Natural killer cell treated with Interleukin-12 subunit alpha and Interleukin-12 subunit beta and Interleukin-15 and Interleukin-18, amount 100 ng/mL, for 72 hours (primary cell): ENCODE measurements at places on chromosomes 2 and 18. TPM values are rescaled to one million over a fixed set of nuclear protein-coding genes. Genes with fewer than 3 reads are reported as not detected.

KYNU gene
- total RNA-seq = not detected

PLB1 gene
- 0.98 TPM for total RNA-seq

EMILIN2 gene
- 20.8 TPM for total RNA-seq

UGT1A6 gene
- total RNA-seq = not detected

G6PC2 gene
- total RNA-seq = not detected

HSBP1L1 gene
- 6.2 TPM for total RNA-seq

DNA sequence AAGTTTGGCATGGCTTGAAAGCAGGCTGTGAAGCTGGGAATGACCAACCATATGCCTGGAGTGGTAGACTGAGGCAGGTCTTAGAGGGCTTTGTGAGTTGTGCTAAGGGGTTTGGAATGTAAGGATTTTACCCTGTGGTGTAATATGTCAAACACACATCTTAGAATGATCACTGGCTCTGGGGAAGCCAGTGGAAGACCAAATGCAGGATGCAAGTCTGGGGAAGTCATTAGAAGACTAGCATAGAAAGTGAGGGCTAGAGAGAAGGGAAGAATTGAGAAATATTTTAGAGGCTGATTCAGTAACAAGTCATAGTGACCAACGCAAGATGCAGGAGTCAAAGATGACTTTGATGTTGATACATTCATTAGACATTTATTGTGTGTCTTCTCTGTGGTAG is 3.5 kb upstream of the FHOD3 start:
- DNase-seq = no peak

GRCh38 chr2:28367667-28368356 is 24.8 kb upstream of the FOSL2 start:
- no peak for DNase-seq

DNA sequence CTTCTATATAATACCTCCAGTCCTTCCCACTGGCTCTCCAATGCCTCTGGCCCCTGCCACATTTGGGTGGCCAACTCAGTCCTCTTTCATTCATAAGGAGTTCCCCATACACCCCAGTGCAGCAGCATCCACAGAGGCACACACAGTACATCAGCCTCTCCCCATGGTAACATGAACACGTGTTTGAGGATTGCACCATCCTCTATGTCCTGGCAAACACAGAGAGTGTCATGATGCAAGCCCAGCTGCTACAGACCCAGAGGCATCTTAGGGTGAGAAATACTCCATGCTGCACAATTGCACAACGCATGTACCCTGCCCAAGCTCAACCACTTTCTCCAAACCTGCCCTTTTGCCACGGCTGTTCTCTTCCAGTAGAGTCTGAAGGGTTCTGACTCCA is 11.5 kb downstream of the IGFBP5 start:
- DNase-seq = no peak

- no peak for DNase-seq
These were observed 12.3 kb downstream of the ARHGAP28 start for GRCh38 chr18:6741786-6742185.

DNA sequence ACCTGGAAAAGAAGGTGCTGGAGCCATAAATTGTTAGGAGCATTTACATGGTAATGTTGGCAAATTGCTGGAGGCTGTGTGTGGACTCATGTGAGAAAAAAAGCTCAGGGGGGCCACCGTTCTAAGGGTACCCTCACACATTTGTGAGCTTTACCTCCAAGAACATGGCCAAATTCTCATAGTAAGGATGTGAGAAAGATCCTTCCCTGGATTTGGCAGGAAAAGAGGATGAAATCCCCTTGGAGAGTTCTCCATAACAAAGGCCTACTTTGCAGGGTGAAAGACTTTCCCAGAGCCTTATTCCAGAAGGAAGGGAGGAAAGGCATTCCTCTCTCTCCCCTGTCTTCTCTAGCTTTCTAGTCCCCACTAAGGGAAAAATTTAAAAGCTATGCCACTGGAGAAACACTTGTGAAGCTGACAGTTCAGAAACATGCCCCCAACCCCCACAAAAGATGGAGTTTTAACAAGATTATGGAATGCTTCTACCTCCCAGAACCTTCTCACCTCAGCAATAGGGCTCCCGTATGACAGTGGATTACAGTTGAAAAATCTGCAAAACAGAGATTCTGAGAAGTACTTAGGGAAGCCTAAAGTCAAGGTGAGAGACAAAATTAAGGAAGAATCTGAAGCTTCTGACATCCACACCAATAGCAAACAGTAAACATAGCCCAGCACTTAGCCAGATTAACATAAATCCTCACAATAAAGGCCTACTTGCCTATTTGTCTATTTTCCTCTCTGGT is 20.2 kb upstream of the ERMN start:
- DNase-seq = no peak

DNA sequence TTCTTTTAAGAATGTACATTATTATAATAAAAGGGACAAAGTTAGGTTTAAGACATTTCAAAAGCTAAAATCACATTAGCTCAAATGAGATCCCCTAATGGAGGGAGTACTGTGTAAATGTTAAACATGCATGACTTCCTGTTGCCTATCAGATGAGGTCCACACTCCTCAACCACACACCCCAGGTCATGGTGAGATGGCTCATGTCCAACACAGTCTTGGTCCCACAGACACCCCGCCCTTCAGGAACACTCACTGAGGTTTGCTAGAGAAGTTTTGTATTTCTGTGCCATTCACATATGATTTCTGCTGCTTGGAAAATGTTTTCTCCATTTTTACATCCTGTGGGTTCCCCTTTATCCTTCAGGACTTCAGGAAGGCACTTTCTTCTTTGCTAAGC is 491.0 kb downstream of the SOX11 start:
- DNase-seq = no peak

DNA sequence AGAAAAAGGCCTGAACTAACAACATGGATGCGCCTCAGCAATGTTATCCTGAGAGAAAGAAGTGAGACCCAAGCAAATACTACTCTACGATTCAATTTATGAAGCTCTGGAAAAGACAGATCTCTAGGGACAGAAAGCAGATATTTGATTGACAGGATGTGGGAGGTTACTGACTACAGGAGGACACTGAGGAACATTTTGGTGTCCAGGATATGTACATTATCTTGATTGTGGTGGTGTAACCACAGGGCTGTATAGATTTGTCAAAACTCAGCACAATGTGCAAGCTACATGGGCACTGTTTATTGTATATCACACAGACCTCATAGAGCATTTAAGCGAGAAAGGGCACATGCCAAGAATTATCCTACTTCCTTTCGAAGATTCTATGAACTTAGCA is 219.8 kb downstream of the PTGR3 start:
- no peak for DNase-seq

DNA sequence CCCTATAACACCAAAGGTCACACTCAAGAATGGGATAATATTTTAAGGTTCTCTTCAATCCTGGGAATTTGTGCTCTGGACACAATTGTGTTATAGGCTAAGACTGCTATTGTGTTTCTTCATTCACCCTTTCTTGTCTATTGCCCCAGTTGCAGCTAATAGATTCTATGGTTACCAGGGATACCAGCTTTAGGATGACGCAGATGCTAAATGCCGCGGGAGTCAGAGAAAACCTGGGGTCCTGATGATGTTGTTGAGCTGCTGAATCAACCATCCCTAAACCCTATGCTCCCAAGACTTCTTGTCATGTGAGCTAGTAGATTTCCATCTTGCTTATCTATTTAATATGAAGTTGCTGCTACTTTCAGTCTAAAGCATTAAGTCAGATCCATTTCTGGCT is 5.4 kb downstream of the CRYGD start:
- DNase-seq = no peak

GRCh38 chr2:236352761-236353593 is 88.8 kb upstream of the ASB18 start:
- DNase-seq = no peak

DNA sequence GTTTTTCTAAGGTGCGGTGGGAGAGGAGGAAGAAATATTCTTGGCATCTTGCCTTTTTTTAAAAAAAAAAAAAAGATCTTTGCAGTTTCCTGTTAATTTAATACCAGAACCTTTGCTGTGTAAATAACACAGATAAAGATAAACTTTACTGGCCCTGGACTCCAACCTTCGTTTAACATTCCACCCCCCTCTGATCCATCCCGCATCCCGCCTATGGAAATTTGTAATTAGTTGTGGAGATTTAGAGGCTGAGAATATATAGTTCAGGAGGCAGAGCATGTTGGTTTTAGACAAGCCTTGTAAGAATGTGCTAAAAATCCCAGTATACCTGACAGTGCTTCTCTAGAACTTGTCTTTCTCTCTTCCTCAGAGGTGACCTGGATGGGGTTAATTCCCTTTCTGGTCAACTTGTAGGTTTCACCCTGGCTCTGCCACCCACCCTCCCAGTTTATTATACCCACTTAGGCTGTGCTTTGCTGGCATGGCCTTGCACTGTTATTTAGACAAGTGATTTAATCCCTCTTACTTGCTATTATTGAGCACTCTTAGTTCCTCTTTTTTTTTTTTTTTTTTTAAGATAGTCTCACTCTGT is 2.9 kb upstream of the C2orf72 start:
- DNase-seq = no peak

DNA sequence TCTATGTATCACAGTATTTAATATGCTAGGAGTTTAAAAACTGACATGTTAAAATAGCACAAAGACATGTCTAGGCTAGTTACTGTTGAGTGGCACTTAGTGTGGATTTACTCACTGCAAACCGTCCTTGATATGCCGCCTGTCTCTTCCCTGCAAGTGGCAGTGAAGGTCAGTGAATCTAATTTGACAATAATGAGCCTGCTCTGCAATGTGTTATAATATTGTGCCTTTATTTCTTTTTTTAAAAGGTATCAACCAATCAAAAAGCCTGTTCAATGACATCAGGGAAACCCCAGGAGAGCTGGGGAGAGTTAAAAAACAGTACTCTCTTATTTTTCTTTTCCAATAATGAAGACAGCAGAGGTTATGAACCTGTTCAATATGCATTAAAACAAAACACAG is 384.1 kb downstream of the ERBB4 start:
- DNase-seq = no peak

DNA sequence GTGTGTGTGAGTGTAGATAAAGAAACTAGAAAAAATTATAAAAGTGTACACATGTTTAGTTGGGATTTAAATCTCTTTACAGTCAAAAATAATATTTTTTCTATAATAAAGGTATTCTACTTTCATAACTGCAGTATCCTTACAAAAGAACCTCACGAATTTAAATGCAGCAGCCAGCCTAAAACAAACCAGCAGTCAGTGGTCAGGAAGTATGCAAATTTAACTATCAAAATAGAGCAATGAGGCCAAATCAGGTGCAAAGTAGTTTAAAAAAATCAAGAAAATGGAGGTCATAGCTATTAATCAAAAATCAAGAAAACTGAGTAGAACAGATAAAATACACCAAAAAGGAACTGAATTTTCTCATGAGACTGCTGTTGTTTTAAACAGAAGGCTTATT is 407.1 kb downstream of the CDH19 start:
- DNase-seq = no peak

GRCh38 chr2:225100269-225100668 is 58.0 kb upstream of the DOCK10 start:
- no peak for DNase-seq

GRCh38 chr2:156435718-156436496 is at the start of gene GPD2:
Gene GPD2 (plus strand): TSS chr2:156436379. CDS start chr2:156476106, 39,727 bp downstream.
- peak; percentile 79 for DNase-seq

DNA sequence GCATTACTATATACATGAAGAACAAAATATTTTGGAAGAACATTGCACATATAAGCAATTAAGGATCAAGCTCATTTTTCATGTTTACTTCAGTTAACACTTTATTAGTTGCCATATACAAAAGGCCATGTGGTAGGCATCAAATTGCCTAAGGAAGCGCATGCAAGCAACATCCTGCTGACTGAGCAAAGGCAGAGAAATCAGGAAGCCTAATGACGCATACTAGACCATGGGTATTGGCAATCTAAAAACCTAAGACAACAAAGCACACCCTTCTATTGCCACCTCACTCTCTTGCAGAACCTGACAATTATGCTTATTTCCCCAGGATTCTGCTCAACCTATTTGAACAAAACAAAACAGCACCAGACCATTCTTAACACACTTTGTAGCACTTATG is 171.9 kb downstream of the STK39 start:
- DNase-seq = no peak

DNA sequence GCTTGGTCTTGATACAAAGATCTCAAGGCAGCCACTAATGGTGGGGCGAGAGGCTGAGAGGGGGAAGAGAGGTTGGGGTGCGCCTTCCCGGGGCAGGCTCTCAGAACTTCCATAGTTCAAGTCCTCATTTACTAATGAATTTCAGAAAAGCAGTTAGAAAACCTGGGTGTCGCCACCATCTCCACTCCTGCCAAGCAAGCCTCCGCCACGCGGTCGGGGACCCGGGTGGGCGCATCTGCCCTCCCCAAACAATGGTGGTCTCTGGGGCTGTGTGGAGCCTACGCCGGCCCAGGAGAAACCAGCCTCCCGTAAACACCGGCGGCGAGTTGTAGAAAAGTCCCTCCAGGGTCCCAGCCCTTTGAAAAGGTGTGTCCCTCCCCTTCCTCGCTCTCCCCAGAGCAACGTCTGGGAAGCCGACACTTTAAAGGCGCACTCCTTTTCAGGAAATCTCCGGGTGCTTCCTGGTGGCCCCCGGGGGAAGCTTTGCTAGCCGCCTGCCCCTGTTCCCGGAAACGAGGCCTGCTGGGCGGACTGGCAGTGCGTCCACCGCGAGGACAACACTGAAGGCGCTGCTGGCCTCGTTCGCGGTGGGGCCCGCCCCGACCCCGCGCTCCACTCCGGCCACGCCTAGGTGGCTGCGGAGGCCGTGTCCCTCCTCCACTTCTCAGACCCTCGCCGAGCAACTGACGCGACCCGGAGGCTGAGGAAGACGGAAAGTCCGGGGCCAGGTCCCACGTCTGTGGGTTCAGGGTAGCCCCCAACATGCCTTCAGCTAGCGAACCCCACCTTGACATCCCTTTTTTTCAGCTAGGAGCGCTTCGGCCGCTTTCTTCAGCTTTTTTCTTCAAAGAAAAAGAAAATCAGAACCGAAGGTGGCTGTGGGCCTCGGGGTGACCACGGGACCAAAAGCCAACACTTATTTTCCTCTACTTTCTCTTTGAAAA is 16.8 kb downstream of the EVX2 start:
- no peak for DNase-seq

- DNase-seq = no peak
These were observed 126.7 kb downstream of the OSBPL1A start for GRCh38 chr18:24270937-24271380.

DNA sequence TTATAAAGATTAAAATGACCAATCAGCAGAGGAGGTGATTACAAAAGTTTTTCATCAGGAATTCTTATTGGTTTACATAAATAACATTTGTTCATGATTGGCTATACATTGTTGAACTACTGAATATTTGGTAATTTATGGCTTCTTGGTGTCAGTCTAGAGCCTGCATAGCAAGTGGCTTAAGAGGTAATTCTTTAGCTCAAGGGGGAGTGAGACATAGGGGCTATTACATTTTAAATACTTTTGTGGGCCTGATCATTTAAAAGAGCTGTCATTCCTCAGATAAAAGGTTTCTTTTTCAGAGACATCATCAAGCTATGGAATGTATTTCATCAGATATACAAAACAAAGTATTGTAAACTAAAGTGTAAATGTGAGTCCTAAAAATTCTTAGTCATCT is 373.8 kb downstream of the EPHA4 start:
- no peak for DNase-seq

DNA sequence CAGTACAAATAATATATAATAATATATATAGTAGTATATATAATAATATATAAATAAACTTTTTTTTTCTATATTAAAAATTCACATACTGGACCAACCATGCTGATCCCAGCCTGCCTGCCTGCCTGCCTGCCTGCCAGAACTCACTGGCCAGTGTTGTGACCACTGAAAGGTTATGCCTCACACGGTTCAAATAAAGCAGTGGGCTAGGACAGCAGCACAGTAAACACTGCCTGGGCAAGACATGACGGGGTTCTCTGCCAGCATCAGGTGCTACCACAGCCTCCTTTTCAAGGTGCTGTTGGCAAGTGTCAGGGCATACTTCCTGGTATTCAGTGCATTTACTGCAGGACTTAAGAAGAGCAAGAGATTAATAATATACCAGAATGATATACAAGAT is 67.6 kb downstream of the TRAPPC8 start:
- no peak for DNase-seq
